DMS 273 treated with DMSO at 0.1 percent for 48 hours (cell line): ENCODE measurements at places on chromosomes 3 and 15.

- no peak for DNase-seq
These were observed 28.4 kb upstream of the SMAD3 start for GRCh38 chr15:67036775-67037555.

GRCh38 chr3:44899683-44900367 lies 25.4 kb downstream of the TGM4 start:
- no peak for DNase-seq

DNA sequence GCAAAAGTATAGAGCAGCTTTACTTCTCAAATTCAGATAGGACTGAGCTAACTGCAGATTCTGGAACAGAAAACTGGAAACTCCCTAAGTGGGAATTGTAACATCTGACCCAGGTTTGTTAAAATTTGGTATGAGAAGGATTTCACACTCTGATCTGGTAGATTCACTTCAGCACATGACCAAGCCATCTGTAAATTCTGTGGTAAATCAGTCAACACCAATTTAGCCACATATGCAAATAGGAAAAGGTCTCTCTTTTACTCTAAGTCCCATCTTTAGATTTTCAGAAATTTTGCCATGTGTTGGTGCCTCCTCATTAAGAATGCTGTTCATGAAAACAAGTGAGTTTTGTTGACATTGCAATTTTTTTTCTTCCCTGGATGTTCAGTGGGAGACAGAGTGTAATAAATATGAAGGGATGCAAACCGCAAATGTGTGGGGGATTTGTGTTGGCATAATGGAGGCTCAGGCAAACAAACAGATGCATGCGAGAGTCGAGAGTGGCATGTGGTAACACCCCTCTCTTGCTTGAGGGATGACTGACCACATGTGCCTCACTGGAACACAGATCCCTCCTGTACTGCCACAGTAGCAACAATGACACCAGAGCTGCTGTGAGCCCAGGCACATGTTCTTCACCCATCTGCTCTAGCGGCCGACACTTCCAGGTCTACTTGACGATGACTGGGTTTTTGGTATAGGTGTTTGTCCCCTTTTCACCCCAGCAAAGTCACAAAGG lies 146.6 kb downstream of the FEZF2 start:
- DNase-seq = no peak

- DNase-seq = no peak
These were observed 19.5 kb upstream of the BSN start for GRCh38 chr3:49534581-49535441.

DNA sequence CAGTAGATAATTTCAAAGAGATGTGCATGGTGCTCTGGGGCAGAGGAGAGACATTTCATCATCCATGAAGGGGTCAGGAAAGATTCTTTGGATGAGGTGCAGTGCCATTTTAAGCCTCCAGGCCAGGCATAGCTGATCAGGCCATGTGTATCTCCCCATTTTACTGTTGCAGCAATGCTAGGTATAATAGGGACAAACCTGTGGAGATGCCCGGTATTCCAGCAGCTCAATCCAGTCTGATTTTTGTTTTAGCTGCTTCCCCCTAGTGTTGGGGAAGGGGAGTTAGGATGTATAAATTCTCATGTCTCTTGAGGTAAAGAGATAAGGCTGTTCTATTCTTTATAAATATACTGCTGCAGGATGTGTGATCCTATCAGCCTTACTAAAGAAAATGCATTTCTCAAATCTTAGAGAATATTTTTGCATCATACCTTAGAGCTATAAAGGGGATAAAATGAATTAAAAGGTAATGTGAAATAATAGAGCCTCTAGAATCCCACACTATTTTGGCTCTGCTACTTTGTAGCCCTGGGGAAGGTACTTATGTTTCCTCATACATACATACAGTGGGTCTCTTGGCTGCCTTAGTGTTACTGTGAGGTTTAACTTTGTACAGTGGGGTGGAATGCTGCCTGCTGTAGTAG lies 5.2 kb downstream of the CDV3 start:
- no peak for DNase-seq

- no peak for DNase-seq
These were observed 131.5 kb downstream of the SLC9A9 start for GRCh38 chr3:143716731-143717130.

- no peak for DNase-seq
These were observed 22.8 kb downstream of the SLC9A9 start for GRCh38 chr3:143825513-143825912.

GRCh38 chr3:8436661-8437287 lies 64.8 kb upstream of the LMCD1 start:
- no peak for DNase-seq

DNA sequence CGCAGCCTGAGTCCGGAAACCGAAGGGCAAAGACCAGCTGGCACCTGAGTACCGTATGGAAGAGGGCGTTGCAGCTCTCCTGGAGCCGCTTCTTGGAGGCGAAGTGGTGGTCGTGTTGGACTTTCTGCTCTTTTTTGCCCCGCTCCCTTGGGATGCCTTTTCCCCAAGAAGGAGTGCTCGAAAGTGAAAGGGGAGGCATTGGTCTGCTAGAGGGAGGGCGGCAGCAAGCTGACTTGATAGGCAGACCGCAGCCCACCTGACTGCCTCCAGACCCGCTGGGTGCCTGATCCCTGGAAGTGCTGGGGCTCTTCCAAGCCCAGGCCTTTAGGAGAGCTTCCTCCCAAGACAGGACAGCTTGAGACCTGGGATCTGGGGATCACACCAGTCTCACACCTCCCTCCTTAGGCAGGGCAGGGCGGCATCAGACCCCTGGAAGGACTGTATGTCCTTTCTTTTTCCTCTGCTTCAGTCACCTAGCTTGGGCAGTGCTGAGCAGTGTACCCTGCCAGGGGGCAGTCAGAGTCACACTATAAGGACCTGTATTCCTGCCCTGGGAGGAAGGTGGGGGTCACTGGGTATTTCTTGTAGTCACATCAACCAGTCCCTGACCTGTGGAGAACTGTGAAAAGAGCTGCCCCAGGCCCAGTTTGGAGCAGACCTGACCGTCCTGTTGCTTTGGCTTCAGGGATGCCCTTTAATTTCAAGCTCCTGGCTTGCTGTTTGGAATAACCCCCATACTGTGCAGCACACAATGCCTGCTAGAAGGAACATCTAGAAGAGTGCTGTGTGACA lies 2.1 kb downstream of the ACVR2B start:
- no peak for DNase-seq

DNA sequence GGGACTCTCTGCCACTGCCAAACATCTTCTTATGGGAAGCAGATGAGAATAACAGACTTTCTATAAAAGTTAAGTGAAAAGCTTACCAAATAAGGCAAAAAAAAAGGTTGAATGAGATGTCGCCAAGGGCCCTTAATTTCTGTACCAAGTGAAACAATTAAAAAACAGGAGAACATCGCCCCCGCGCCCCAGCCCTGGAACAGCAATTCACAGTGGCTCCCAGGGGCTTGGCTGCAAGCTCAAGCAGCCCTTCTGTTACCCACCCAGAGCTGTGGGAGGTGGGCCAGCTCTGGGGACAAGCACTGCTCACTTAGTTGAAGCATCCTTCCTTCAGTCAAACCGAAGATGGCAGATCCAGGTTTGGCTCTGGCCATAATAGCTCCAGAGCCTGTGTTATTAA lies 208.0 kb downstream of the ERC2 start:
- DNase-seq = no peak

GRCh38 chr3:58073301-58074108 lies 65.3 kb downstream of the FLNB start:
- DNase-seq = no peak

DNA sequence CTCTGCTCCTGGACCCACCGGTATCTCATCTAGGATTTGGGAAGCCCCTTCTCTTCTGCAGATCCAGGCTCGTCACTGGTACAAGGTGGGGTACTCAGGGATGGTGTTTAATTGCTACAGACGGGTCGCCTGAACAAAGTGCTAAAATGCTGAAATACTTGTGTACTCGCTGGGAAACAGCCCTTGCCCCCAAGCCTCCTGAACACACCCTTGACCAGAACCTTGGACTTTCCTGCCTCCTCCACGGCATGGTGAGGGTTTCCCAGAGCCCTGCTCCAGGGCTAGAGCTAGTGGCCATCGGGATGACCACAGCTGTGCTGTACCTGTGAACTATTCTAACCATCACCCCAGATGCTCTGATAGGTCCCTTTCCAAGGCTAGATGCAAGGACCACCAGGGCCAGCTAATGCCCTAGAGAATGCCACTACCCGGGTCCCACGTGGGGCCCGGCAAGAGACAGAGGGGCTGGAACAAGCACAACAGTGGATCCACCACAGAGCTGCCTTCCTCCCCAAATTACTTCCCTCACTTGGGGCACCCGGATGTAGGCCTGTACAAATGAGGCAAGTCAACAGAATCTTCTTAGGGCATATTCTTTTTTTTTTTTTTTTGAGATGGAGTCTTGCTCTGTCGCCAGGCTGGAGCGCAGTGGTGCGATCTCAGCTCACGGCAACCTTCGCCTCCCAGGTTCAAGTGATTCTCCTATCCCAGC lies 267.3 kb downstream of the FOXP1 start:
- no peak for DNase-seq

- no peak for DNase-seq
These were observed 25.7 kb downstream of the LIPC start for GRCh38 chr15:58457466-58457965.
